ENCODE measurements at places on chromosomes 1 and 21.
A peak's percentile ranks its signal among the peaks of the same experiment; 100 is the strongest.

DNA sequence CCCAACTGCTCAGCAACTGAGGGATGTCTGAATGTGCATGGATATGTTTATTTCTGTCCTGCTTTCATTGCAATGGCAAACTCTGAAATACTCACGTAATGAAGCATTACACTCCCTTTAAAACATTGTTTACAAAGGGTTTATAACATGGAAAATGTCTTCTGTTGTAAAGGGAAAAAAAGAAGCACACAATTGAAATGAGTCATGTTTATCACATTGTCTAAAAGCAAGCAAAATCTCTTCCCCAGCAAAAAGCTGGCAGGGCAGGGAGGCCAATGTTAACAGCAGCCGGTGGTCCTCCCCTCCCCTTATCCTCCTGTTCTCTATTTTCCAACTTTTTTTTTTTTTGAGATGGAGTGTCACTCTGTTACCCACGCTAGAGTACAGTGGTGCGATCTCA is 3.9 kb upstream of the EFNA1 start:
- DNase-seq, result no peak

DNA sequence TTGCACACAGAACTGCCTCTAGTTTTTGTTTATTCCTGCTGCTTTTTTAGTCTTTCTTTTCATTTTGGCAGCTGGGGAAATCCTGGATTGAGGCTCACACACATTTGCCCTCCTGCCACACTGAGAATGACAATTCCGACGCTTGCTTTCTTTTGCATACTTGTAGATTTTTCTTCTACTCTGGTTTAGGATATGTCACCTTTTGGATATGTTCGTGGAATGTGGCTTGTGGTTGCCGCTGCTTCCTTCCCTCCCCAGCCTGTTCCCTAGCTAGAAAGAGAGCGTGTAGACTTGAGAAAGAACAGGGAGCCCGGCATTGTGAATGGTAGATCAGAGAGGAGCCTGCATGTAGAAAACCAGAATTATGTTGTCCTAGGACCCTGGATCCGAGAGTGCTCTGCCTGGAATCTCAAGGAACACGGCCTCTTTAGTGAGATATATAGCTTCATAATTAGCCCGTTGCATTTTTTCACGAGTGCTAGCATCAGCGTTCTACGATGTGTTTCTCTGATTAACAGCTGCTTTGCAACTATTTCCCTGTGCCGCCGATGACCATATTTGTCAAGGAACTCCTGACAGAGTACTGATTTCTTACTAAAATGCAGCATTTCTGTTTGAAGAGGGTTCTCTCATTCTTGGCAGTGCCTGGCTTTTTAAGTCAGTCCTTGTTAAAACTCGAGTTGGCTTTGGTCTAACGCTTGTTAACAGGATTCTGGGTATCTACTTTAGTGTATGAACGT is 56.2 kb downstream of the PEX14 start:
- no peak for DNase-seq

- DNase-seq, result no peak
These were observed 121.1 kb upstream of the RAVER2 start for GRCh38 chr1:64623750-64624191.

- no peak for DNase-seq
These were observed 7.9 kb downstream of the USP1 start for GRCh38 chr1:62444701-62445100.

DNA sequence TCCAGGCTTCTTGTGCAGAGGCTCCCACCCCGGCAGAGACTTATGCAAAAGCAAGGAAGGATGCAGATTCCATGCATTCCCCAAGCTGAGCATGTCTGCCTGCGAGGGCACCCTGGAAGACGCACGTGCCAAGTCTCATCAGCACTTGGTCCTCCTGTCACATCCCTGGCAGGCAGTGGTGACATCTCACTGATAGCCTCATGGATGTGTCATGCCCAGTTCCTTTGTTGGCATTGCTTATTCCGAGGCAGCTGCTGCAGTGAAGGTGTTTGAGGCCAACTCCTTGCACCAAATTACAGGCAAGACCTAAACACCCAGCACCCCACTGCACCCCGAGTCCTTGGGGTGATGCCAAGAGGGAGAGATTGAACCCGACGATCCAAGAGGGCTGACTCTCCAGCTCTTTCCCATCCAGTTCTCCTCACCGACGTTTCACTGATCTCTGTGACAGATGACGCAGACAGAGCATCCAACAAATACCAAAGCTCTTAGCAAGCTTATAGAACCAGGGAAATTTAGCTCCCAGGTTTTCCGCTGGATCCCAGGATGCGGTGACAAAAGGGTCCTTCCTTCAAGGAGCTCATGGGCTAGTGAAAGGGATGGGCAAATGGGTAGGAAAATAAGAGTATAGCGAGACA is 611.1 kb downstream of the AJAP1 start:
- no peak for DNase-seq

GRCh38 chr1:243921111-243921510 is 71.1 kb upstream of the AKT3 start:
- DNase-seq, result peak; percentile 22

DNA sequence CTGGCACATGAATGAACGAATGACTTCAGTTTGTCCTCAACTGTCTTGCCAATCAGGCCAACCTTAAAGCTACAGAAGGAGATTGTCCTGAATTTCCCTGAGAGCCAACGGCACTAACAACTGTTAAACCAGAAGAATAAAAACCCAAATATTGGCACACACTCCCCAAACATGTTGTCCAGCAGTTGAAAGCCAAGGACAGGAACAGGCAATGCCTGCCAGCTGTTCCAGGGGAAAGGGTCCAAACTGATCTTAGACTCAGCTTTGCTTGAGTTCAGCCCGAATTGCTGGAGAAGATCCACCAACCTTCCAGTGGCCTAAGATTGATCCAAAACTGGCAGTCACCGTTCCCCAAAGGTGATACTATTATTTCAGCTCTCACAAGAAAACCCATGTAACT is 22.4 kb upstream of the AHCTF1 start:
- no peak for DNase-seq

DNA sequence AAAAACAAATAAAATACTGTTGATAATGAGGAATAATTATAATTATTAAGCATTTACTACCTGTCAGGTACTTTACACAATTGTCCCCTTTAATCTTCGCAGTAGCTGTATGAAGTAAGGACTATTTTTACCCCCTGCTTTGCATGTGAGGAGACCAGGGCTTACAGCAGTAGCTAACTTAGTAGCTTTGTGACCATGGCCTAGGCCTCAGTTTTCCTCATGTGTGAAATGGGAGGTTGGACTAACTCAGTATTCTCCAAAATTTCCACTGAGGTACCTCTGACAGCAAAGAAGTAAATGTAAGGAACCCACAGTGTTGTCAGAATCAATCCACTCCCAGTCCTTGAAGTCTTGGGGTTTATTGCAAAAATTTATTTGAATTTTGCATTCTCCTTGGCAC is 3.8 kb upstream of the CSRP1 start:
- no peak for DNase-seq

- no peak for DNase-seq
These were observed 38.5 kb downstream of the EDEM3 start for GRCh38 chr1:184716158-184716557.

Measured in inflammatory macrophage treated with lipopolysaccharide for 1 hour (primary cell).